Activated T-cell treated with anti-CD3 and anti-CD28 coated beads, Interleukin-2, amount 50 U/mL, for 24 hours (primary cell): ENCODE measurements at places on chromosomes 7 and 10.
A peak's percentile ranks its signal among the peaks of the same experiment; 100 is the strongest.

- no peaks in the 10 kb centered on the region for H3K27me3 ChIP-seq
- H3K4me1 ChIP-seq: peaks cover 23% of the 10 kb centered on the region
- DNase-seq: peak; percentile 63
- no peaks in the 10 kb centered on the region for H3K36me3 ChIP-seq
- peak overlapping the region; percentile 81 for H3K27ac ChIP-seq
Measured at GRCh38 chr7:138875794-138876193, 77.8 kb upstream of the ATP6V0A4 start.

- peaks cover 11% of the 10 kb centered on the region for H3K36me3 ChIP-seq
- H3K27me3 ChIP-seq: no peaks in the 10 kb centered on the region
- no peak for DNase-seq
- H3K4me1 ChIP-seq: peaks cover 49% of the 10 kb centered on the region
- H3K4me3 ChIP-seq: peak overlapping the region; percentile 87
Measured at GRCh38 chr10:50625649-50626132, 1.9 kb upstream of the SGMS1 start.

- no peak overlapping the region for H3K4me3 ChIP-seq
- no peak overlapping the region for H3K27ac ChIP-seq
- H3K36me3 ChIP-seq: no peaks in the 10 kb centered on the region
- DNase-seq: no peak
Measured at GRCh38 chr7:28573059-28573553, 160.8 kb downstream of the CREB5 start.

- DNase-seq: peak; percentile 67
- H3K4me3 ChIP-seq: no peak overlapping the region
- H3K4me1 ChIP-seq: peaks cover 6% of the 10 kb centered on the region
Measured at GRCh38 chr7:2431260-2431867, 28.0 kb downstream of the CHST12 start.

GRCh38 chr7:36654436-36654835 is 69.9 kb downstream of the AOAH start:
- no peak for DNase-seq

DNA sequence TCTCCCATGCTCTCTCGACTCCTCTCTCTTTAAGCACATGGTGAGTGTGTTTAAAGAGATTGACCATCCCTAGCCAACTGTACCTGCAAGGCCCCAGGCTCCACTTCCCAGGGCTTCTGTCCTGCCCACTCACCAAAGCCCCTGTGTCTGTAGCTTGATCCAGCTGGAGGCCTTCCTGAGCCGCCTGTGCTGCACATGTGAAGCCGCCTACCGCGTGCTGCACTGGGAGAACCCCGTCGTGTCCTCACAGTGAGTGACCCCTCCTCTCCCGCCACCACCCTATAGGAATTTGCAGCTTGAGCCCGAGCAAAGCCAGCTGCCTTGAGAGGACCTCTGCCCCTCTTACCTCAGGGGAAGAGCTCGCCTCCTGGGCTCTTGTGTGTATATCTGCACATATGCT is 11.2 kb downstream of the ZFYVE27 start:
- no peak overlapping the region for H3K27ac ChIP-seq
- no peak for DNase-seq
- H3K27me3 ChIP-seq: no peaks in the 10 kb centered on the region
- peaks cover 95% of the 10 kb centered on the region for H3K36me3 ChIP-seq
- H3K4me3 ChIP-seq: no peak overlapping the region

- DNase-seq: no peak
- no peak overlapping the region for H3K27ac ChIP-seq
Measured at GRCh38 chr7:33982425-33982786, 77.1 kb downstream of the BMPER start.

- H3K27me3 ChIP-seq: peaks cover 41% of the 10 kb centered on the region
- H3K27ac ChIP-seq: no peak overlapping the region
- H3K4me3 ChIP-seq: no peak overlapping the region
- H3K36me3 ChIP-seq: no peaks in the 10 kb centered on the region
- no peak for DNase-seq
- peaks cover 20% of the 10 kb centered on the region for H3K4me1 ChIP-seq
Measured at GRCh38 chr7:5574770-5575269, 151.2 kb upstream of the TNRC18 start.

DNA sequence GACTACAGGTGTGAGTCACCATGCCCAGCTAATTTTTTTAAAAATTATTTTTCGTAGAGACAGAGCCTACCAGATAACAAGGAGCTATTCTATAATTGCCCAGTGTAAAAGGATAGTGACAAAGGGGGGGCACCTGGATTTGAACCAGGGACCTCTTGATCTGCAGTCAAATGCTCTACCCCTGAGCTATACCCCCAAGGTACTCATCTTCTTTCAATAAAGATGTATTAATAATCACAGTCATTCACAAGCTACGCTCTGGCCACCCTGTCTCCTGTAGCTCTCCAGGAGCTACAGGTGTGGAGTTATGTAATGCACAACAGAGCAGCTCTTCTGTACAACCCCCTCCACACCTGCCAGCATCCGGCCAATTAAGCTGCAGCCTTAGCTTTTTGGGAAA is 83.5 kb downstream of the ZNF777 start:
- no peak for DNase-seq
- H3K27me3 ChIP-seq: peaks cover 13% of the 10 kb centered on the region
- H3K36me3 ChIP-seq: no peaks in the 10 kb centered on the region
- H3K4me3 ChIP-seq: no peak overlapping the region
- H3K27ac ChIP-seq: no peak overlapping the region

- DNase-seq: no peak
- H3K4me1 ChIP-seq: peaks cover 18% of the 10 kb centered on the region
- H3K36me3 ChIP-seq: no peaks in the 10 kb centered on the region
- H3K27ac ChIP-seq: no peak overlapping the region
Measured at GRCh38 chr7:157664034-157664433, 327.2 kb downstream of the DNAJB6 start.

DNA sequence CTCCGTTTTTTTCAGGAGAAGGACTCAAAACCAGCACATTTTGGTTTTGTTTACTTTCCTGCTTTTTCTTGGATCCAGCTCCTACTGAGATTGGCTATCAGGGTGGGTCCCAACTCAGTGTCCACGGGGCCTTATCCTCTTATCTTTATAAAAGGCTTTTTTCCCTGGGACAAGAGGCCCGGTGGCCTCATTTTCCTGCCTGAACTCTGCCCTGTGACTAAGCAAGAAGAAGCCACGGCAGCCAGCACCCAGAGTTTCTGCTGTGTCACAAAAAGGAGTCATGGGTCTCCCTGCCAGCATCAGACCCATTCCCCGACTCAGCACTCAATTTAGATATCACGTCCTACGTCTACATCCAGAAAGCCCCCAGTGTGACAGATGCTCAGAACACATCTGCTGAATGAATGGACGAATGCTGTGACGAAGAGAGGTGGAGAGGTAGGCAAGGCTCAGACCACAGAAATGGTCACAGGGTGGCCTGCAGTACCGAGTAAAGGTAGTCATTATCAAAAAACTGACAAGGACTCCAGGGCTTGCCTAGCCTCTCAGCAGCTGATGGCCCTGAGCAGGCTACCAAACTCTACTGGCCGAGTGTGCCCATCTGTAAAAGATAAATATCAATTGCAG is 16.7 kb downstream of the DLG5 start:
- no peaks in the 10 kb centered on the region for H3K4me1 ChIP-seq
- no peak overlapping the region for H3K4me3 ChIP-seq
- DNase-seq: no peak
- H3K27ac ChIP-seq: no peak overlapping the region
- H3K27me3 ChIP-seq: peaks cover 12% of the 10 kb centered on the region

- H3K27me3 ChIP-seq: peaks cover 31% of the 10 kb centered on the region
- DNase-seq: no peak
- no peaks in the 10 kb centered on the region for H3K36me3 ChIP-seq
- H3K4me3 ChIP-seq: no peak overlapping the region
- H3K27ac ChIP-seq: no peak overlapping the region
Measured at GRCh38 chr7:127034186-127034806, 218.4 kb downstream of the GRM8 start.

GRCh38 chr7:84720456-84721097 is 466.3 kb downstream of the SEMA3D start:
- DNase-seq: no peak
- H3K4me1 ChIP-seq: no peaks in the 10 kb centered on the region
- H3K27ac ChIP-seq: no peak overlapping the region
- H3K36me3 ChIP-seq: no peaks in the 10 kb centered on the region
- H3K27me3 ChIP-seq: no peaks in the 10 kb centered on the region
- no peak overlapping the region for H3K4me3 ChIP-seq

GRCh38 chr7:26198781-26199169 is 1.8 kb downstream of the HNRNPA2B1 start:
- peak overlapping the region; percentile 100 for H3K27ac ChIP-seq
- DNase-seq: no peak
- peaks cover 38% of the 10 kb centered on the region for H3K4me1 ChIP-seq
- H3K4me3 ChIP-seq: peak overlapping the region; percentile 100
- no peaks in the 10 kb centered on the region for H3K27me3 ChIP-seq
- peaks cover 86% of the 10 kb centered on the region for H3K36me3 ChIP-seq

DNA sequence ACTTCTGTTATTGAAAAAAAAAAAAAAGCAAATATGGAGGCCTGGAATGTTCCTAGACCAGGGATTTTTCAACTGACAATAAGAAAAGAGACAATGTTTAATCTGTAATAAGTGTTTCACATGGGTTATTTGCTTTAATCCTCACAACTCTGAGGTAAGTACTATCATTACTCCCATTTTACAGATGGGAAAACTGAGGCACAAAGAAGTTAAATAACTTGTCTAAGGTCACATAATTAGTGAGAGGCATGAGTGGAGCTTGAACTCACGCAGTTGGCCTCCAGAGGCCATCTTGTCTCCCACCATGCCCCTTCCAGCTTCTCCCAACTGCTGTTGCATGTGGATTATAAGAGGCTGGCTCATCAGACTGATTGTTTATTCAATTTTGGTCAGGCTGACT is 36.6 kb upstream of the CREB5 start:
- no peak overlapping the region for H3K27ac ChIP-seq
- H3K36me3 ChIP-seq: no peaks in the 10 kb centered on the region
- peaks cover 21% of the 10 kb centered on the region for H3K27me3 ChIP-seq
- H3K4me3 ChIP-seq: no peak overlapping the region
- no peak for DNase-seq

DNA sequence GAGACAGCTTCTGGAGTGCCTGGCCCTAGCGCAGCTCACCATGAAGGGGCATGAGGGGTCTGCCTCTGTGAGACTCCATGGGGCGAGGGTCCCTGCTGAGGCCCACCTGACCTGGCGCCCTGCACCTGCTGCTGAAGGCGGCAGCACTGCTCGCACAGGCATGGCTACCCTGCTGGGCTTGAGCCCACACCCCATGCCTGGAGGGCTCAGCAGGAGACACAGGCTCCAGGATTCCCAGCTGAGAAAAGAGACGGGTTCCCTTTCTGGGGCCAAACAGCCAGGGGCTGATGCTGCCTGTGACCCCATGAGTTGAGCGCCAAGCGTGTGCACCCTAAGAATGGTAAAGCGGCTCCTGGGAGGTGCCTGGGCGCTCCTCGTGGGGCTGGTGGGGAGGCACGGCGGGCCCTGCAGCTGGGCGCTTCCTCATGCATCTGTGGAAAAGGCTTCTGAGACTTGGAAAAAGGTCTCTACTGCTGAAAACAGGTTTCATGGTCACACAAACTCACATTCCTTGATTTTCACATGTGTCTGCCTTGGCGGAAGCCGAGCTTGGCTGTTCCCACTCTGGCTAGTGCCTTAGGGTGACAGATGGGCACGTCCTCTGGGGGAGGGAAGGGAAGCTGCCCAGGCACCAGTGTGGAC is 233.4 kb downstream of the ZMYND11 start:
- no peak overlapping the region for H3K4me3 ChIP-seq
- H3K27me3 ChIP-seq: no peaks in the 10 kb centered on the region
- no peak overlapping the region for H3K27ac ChIP-seq
- peaks cover 3% of the 10 kb centered on the region for H3K36me3 ChIP-seq
- no peaks in the 10 kb centered on the region for H3K4me1 ChIP-seq
- no peak for DNase-seq

- H3K27ac ChIP-seq: no peak overlapping the region
- H3K36me3 ChIP-seq: no peaks in the 10 kb centered on the region
- H3K4me3 ChIP-seq: peak overlapping the region; percentile 71
- peaks cover 65% of the 10 kb centered on the region for H3K27me3 ChIP-seq
- peaks cover 27% of the 10 kb centered on the region for H3K4me1 ChIP-seq
Measured at GRCh38 chr7:130490888-130491804, 739 bp upstream of the MEST start.

GRCh38 chr7:48938539-48939295 is 14.4 kb downstream of the CDC14C start:
- no peak for DNase-seq
- H3K27me3 ChIP-seq: no peaks in the 10 kb centered on the region
- H3K4me3 ChIP-seq: no peak overlapping the region

GRCh38 chr7:150368884-150369747 is 494 bp downstream of the REPIN1 start:
- no peaks in the 10 kb centered on the region for H3K27me3 ChIP-seq
- peak; percentile 54 for DNase-seq
- H3K4me3 ChIP-seq: peak overlapping the region; percentile 96
- peaks cover 45% of the 10 kb centered on the region for H3K36me3 ChIP-seq

DNA sequence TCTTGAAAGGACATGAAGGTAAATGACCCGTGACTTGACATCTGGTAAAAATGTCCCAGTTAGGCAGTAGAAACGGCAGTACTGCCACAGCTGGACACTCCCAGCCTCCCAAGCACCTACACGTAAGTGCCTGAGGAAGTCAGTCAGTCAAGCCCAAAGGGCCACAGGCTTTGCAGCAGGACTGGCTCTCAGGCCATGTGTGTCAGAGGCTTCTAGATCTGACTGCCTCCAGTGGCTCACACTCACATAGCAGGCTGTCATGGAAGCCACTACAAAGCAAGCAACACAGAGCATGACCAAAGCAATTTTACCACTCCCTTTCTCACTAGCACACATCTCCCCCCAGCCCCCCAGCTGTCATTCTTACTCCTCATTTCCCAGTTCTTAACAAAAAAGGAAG is 17.8 kb upstream of the CCNJ start:
- DNase-seq: no peak
- H3K4me1 ChIP-seq: no peaks in the 10 kb centered on the region
- no peak overlapping the region for H3K4me3 ChIP-seq
- H3K36me3 ChIP-seq: no peaks in the 10 kb centered on the region
- H3K27me3 ChIP-seq: peaks cover 5% of the 10 kb centered on the region

GRCh38 chr10:131723297-131724168 is 177.3 kb upstream of the PPP2R2D start:
- H3K4me1 ChIP-seq: peaks cover 2% of the 10 kb centered on the region
- peaks cover 21% of the 10 kb centered on the region for H3K27me3 ChIP-seq
- no peak overlapping the region for H3K27ac ChIP-seq
- H3K4me3 ChIP-seq: no peak overlapping the region
- DNase-seq: no peak
